ENCODE measurements at places on chromosomes 6 and 20. TPM values are rescaled to one million over a fixed set of nuclear protein-coding genes. Genes with fewer than 3 reads are reported as not detected.

GRCh38 chr6:63856271-63856670 lies 220.7 kb downstream of the PHF3 start:
- no peak for DNase-seq

The C4A gene
- 1.5 TPM for total RNA-seq

GRCh38 chr6:8845690-8846089 lies 410.3 kb upstream of the SLC35B3 start:
- no peak for DNase-seq

The PNLDC1 gene
- 0.32 TPM for total RNA-seq

DNA sequence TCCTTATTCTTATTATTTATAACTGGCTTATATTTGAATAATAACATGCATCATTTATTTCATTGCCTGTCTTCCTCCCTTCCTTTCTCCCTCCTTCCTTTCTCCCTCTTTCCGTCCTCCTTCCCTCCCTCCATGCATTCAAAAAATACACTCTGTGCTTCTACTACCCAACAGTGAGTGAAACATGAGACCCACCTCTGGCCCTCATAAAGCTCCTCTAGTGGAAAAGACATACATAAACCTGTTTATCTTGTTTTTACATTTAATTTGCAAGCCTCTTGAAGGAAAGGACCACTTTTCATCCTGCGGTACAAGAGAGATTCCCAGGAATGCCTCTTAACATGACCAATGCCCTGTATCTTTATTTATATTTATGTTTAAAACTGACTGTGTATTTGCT lies 21.8 kb upstream of the ISM1 start:
- no peak for DNase-seq

GRCh38 chr20:1273366-1273765 lies 7.3 kb downstream of the SNPH start:
- DNase-seq, result no peak

GRCh38 chr20:23083553-23084220 lies 2.4 kb downstream of the CD93 start:
- DNase-seq, result no peak

The TPBG gene
- 4.0 TPM for total RNA-seq

DNA sequence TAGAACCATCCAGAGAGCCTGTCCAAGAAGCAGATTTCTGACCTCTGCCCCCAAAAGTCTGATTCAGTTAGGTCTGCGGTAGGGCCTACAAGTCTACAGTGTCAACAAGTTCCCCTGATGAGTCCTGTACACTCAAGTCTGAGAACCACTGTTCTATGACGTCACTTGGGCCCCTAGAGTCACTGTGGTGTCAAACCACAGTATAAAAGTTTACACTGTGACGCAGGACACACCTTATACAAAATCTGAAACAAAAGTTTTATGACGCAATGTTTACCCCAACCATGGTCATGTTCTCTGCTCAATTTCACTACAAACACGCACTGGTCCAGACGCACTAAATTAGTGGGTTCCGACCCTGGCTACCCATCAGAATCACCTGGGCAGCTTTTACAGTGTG lies 17.9 kb downstream of the SLA2 start:
- DNase-seq, result no peak

DNA sequence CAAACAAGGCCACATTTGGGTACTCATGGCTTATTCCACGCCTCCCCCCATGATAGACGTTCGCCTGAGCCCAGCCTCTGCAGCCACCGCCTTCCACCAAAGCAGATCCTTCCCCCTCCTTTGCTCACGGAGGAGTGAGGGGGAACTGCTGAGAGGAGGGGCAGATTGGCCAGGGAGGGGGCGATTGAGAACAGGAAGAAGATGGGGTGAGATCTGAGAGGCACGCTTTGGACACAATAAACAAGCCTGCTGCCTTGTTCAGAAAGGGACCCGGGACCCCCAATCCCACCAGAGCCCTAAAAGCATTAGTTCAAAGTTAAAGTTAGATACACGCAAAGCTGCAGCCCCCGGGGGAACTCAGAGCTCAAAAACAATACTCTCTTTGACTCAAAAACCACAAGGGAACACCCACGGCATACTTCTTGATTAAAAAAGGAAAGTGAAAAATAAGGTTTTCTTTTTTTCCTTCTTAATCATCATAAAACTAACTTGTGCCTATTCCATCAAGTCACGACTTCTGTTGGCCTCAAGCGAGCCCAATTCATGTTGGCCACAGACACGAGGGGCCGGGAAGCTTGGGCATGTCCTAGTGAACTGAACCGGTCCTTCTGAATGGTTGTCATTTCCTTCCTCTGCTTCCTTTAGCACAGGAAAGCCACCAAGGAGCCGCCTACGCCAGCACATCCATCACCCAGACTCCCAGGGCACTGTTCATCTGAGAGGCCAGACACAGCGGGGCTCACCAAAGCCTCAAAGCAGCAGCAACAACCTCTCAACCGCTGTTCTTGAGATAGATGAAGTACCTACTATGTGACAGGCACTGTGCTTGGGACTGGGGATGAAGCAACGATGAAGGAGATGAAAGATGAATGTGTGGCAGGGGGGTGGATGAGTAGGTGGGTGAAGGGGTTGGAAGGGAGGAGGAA lies 44.7 kb downstream of the NFATC2 start:
- no peak for DNase-seq
